ENCODE measurements at places on chromosomes 4 and X. TPM values are rescaled to one million over a fixed set of nuclear protein-coding genes. Genes with fewer than 3 reads are reported as not detected.

DNA sequence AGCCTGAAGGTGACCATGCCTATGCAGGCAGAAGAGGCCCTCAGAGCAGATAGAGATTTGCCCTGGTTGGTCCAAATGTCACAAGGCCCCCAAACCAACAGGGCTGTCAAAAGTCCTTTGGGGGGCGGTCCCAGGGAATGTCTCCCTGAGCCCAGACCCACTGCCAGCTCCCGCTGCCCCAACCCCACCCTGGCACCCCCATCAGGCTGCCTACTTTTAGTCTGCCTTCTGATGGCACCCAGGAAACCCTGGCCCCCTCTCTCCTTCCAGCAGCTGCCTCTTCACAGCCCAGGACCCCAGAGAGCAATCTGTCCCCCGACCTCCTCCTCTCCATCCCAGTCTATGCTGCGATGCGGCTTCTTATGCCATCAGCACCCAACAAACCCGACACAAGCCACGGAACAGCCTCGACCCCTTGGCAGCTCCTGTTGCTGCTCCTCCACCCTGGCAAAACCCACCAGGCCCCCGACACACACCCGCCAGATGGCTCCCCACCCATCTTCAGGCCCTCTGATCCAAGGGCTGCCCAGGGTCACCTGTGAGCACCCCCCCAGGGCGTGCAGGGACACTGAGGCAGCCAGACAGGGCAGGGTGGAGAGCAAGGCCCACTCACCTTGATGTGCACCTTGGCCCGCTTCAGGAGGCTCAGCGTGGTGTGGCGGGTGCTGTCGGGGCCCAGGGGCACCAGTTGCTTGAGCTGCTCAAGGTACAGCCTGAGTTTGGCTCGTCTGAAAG is 9.9 kb downstream of the MXD4 start:
- no peak overlapping the region for H3K4me3 ChIP-seq
- peak; percentile 7 for DNase-seq
- peaks cover 14% of the 10 kb centered on the region for H3K36me3 ChIP-seq

- no peaks in the 10 kb centered on the region for H3K4me1 ChIP-seq
- no peak overlapping the region for H3K4me3 ChIP-seq
- H3K27ac ChIP-seq: no peak overlapping the region
- H3K27me3 ChIP-seq: no peaks in the 10 kb centered on the region
Observed at GRCh38 chr4:40962551-40963180, 212.9 kb downstream of the NSUN7 start.

DNA sequence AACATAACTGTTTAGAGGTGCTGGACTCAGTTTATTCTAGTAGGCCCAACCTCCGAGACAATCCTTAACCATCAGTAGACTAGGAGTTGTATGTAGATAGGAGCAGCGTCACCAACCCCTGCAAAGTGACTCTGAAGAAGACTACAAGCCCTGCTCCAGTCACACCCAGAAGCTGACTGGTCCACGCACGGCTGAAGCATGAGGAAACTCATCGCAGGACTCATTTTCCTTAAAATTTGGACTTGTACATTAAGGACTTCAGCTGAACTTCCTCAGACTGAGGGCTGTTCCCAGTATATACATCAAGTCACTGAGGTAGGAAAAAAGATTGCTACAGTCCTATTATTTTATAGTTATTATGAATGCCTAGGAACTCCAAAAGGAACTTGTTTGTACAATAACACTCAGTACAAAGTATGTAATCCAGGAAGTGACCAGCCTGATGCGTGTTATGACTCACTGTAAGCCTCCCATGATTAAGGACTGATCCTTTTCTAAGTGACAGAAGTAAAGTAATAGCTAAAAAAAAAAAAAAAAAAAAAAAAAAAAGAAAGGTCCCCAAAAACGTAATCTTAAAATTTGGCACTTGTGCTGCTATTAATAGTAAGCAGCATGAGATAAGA is 41.6 kb upstream of the UGT2B7 start:
- no peaks in the 10 kb centered on the region for H3K27me3 ChIP-seq
- no peaks in the 10 kb centered on the region for H3K36me3 ChIP-seq
- no peak for DNase-seq

- H3K4me1 ChIP-seq: no peaks in the 10 kb centered on the region
- no peak overlapping the region for H3K4me3 ChIP-seq
- H3K27ac ChIP-seq: no peak overlapping the region
- H3K27me3 ChIP-seq: no peaks in the 10 kb centered on the region
Observed at GRCh38 chrX:140180585-140180984, 215.3 kb upstream of the CXorf66 start.

- H3K36me3 ChIP-seq: peaks cover 36% of the 10 kb centered on the region
- no peak overlapping the region for H3K27ac ChIP-seq
- no peak for DNase-seq
- no peaks in the 10 kb centered on the region for H3K4me1 ChIP-seq
- H3K4me3 ChIP-seq: no peak overlapping the region
Observed at GRCh38 chr4:2673157-2673556, 83.0 kb downstream of the TNIP2 start.

DNA sequence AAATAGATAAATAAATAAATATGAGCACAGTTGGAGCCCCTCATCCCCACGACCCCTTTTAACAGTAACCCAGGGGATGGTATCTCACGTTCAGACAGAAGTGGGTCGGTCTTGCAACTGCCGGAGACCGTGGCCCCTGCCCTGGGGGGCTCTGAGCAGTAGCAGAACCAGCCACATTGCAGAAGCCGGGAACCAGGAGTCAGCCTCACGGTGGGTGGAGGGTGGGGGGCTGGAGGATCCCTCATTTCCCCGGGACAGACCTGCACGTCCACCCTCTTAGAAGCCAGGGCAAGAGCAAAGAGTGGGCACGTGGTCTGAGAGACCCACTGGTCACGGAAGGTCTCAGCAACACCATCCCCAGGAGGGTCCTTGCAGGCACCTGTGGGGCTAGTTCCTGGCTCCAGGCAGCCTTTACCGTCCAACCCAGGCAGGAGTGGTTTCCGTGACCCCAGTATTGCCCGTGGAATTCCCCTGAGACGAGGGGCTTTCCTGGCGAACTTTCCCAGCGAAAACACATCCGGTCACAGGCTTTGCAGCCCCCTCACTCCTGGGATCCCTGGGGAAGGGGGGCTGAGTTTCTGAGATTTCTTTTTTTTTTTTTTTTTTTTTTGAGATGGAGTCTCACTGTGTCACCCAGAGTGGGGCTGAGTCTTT is 8.8 kb upstream of the IL3RA start:
- no peak overlapping the region for H3K27ac ChIP-seq
- H3K36me3 ChIP-seq: no peaks in the 10 kb centered on the region
- no peak overlapping the region for H3K4me3 ChIP-seq
- DNase-seq: no peak
- no peaks in the 10 kb centered on the region for H3K27me3 ChIP-seq

DNA sequence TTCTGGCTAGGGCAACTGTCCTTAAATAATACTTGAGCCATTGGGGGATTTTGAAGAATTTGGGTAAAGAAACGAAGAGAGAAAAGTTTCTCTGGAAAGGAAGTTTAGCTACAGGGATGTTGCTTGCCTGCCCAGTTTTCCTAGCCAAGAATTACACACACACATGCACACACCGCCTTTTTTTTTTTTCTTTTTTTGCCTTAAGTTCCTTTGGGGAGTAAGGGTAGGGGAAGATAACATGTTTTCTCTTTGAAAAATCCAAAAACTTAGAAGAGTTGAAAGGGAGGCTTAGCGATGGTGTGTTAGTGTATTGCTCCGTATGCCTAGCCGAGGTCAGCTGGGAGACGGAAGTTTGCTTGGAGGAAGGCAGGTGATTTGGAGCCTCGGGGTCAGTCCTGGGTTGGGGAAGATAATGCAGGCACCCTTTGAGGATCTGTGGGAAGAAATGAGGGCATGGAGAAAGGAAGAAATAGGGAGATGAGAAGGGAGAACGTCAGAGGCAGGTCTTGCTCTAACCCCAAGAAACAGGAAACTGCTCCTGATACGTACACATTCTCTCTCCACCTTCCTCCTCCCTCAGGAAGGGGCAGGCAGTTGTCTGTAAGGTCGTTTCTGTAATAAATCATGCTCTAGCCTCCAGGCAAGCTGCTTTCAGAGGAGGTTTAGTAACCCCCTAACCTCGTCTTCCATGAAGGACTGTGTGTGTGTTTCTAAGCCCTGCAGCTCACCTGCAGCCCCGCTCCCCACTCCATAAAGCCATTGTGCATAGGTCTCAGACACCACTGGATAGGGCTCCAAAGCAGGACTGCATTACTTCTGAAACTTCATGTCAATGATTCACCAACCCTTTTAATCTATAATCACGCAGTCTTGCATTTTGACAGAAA is 10.5 kb downstream of the KLF3 start:
- H3K36me3 ChIP-seq: no peaks in the 10 kb centered on the region
- no peaks in the 10 kb centered on the region for H3K27me3 ChIP-seq
- H3K4me3 ChIP-seq: no peak overlapping the region
- peaks cover 79% of the 10 kb centered on the region for H3K4me1 ChIP-seq
- peak overlapping the region; percentile 100 for H3K27ac ChIP-seq

DNA sequence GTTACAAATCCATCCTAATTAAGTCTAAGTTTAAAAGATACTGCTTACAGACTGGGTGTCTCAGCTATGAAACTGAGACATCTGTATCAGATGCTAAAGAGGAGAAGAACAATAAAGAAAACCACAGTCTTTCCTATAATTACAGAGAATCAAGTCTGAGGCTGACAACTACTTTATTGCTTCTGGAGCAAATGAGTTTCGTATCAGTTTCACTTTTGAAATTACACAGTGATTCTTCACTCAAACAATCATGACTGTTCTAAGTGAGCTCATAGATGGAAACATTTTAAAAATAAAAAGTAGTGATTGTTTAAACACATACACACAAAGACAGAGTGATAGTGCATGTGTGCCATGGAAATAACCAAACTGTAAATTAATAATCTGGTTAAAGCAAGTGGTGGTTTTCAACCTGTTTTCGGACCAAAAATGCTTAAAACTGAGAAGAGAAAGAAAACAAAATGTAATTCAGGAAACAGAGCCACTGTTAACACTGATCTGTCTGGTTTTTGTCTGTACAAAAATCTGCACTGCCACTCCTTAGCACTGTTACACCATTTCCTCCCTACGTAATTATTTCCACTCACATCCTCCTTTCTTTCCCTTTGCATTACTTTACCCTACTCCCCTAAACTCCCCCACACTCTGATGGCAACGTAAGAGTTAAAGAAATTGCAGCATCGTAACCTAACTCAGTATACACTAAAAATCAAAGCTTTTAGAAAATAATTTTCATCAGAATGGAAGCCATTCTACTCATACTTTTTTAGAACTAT is 12.5 kb downstream of the RFC1 start:
- H3K27me3 ChIP-seq: no peaks in the 10 kb centered on the region
- DNase-seq: no peak
- peaks cover 41% of the 10 kb centered on the region for H3K4me1 ChIP-seq
- H3K27ac ChIP-seq: peak overlapping the region; percentile 90

- H3K27ac ChIP-seq: no peak overlapping the region
- H3K4me3 ChIP-seq: no peak overlapping the region
- no peaks in the 10 kb centered on the region for H3K4me1 ChIP-seq
- DNase-seq: no peak
- no peaks in the 10 kb centered on the region for H3K36me3 ChIP-seq
Observed at GRCh38 chr4:5399124-5399523, 309.2 kb downstream of the EVC2 start.

DNA sequence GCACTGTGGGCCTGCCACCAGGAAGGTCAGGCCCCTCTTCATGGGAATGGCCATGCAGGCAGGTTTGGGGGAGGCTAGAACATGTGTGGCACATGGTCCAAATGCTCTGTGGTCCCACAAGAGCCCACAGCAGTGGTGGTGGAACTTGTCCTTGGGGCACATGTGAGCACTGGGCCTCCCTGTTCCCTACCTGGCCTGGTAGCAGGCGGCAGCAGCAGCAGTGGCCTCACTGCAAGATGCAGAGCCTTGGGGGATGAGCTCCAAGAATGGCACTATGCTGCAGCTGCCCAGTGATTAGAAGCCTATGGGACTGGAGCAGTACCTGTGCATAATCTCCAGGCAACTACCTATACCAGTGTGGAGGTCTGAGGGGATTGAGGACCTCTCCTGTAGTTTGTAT is 197.0 kb upstream of the DCAF8L1 start:
- no peaks in the 10 kb centered on the region for H3K36me3 ChIP-seq
- no peak overlapping the region for H3K4me3 ChIP-seq
- H3K4me1 ChIP-seq: no peaks in the 10 kb centered on the region
- no peak for DNase-seq
- no peak overlapping the region for H3K27ac ChIP-seq

DNA sequence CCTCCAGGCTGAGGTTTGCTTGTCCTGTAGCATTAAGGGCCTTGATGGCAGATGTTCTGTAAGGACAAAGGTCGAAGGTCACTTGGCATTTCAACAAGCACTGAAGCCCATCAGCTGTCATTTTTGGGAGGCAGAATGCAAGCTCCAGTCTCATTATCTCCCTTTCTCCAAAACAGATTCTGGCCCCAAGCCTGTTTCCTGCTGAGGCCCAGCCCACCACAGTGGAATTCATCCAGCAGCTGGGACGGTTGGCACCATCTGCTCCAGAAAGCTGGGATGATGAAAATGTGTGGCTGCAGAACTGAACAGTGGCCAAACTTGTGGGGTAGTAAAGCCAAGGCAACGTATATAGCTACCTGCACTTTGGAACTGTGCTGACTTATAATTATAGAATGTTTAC is 17.7 kb upstream of the PPEF2 start:
- DNase-seq: peak; percentile 81
- H3K4me3 ChIP-seq: no peak overlapping the region
- peak overlapping the region; percentile 72 for H3K27ac ChIP-seq
- peaks cover 14% of the 10 kb centered on the region for H3K36me3 ChIP-seq

DNA sequence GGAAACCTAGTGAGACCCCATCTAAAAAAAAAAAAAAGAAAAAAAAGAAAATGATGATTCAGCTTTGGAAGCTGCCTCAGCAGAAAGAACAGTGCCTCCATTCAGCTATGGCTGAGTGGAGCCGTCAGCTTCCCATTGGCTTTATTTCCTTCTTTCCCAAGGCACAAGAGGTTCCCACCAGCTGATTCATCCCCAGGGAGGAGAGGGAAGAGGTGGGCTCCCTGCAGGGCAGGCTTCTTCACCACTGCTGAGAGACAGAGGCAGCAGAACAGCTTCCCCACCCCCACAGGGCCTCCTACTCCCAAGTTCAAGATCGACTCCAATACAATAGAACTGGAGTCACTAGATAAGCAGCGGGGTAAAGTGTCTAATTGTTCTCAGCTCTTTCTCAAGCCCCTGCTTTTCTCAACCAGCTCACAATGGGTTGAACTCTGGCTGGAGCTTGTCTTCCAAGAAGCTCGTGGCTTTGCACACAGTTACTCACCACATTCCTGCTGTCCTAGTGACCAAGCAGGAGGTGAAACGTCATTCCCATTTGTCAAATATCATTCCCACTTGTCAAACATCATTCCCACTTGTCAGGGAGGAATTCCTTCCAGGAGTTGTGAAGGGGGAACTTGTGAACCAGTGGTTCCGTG is 47.8 kb downstream of the FHDC1 start:
- H3K4me3 ChIP-seq: no peak overlapping the region
- no peaks in the 10 kb centered on the region for H3K36me3 ChIP-seq

GRCh38 chrX:85627363-85627762 is 247.9 kb upstream of the POF1B start:
- no peaks in the 10 kb centered on the region for H3K27me3 ChIP-seq
- H3K27ac ChIP-seq: no peak overlapping the region
- DNase-seq: no peak
- H3K4me3 ChIP-seq: no peak overlapping the region

SHROOM3 gene
- 182 TPM for total RNA-seq

VSIG4 gene
- 45.4 TPM for total RNA-seq

GAGE2A gene
- not detected for total RNA-seq

ANXA10 gene
- total RNA-seq: not detected

SMIM31 gene
- total RNA-seq: 1.9 TPM

CDS1 gene
- 21.6 TPM for total RNA-seq

C1QTNF7 gene
- not detected for total RNA-seq

CORIN gene
- not detected for total RNA-seq

ZCCHC12 gene
- not detected for total RNA-seq

SPIN2A gene
- 15.7 TPM for total RNA-seq

SPP1 gene
- 23.5 TPM for total RNA-seq

ZNF711 gene
- 1.1 TPM for total RNA-seq

PNMA6A gene
- total RNA-seq: 0.68 TPM

ACTRT1 gene
- not detected for total RNA-seq

Data from transverse colon (tissue), 4 donors.